H9 (cell line): ENCODE measurements at places on chromosomes 4 and X.

- no peak for DNase-seq
Measured at GRCh38 chr4:42331040-42331439, 66.2 kb upstream of the SHISA3 start.

DNA sequence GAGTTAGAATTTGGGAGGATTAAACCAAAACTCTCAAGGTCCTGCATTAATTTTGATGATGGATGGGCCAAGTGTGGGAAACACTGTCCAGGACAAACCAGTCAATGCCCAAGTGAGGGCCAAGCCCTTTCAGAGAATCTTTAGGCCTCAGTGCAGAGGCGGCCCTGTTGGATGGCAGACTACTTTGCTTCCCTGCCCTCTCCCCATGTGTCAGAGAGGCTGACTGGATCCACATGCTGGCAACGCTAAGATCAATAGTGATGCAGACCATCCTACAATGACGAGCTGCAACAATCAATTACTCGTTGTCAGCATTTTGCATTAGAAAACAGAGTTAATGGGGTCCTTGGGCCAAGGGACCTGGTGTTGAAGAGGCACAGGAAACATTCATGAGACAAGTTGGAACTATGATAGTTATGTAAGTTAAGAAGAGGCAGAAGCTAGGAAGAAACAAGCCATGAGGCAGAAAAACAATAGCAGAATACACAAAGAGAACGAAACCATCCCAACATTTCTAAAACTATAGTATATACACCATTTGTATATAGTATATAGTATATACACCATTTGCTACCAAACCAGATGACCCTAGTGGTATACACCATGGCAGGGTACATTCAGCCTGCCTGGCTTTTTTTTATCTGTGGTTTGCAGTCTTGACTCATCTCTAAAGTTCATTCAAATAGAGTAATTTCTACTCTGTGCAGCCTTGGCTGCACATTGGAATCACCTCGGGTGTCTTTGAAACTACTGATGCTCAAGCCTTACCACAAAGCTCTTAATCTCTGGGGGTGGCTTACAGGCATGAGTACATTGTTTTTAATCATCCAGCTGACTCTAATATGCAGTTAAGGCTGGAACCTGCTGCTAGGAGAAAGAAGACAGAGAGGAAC, 147.7 kb upstream of the GYPA start:
- no peak for DNase-seq

DNA sequence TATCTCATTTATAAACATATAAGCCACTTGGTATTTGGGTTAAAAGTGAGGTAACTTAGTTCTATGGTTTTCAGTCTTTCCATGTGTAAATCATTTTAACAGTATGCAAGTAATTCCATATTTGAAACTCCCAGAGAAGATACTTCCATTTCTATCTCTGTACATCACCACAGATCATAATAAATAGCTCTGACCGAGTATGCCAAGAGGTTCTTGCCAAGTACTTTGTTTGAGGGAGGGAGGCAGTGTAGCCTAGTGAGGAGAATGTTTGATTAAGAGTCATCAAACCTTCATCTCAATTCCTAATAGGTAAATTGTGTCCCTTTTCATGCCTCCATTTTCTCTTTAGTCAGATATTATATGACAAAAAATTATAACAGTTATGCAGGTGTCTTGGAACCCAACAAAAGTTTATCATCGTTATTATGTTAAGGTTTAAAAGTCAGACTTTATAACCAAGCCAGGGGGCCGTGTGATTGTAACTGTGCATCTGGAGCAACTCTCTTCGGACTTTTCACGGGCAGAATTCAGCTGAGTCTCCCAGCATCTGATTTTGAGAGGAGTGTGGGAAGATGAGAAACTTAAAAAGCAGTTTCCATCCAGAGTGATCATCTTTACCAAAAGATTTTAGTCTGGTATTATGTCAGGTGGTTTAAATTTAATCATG, 123.8 kb downstream of the ANK2 start:
- no peak for DNase-seq

- no peak for DNase-seq
Measured at GRCh38 chrX:47577424-47577823, 4.8 kb upstream of the TIMP1 start.

DNA sequence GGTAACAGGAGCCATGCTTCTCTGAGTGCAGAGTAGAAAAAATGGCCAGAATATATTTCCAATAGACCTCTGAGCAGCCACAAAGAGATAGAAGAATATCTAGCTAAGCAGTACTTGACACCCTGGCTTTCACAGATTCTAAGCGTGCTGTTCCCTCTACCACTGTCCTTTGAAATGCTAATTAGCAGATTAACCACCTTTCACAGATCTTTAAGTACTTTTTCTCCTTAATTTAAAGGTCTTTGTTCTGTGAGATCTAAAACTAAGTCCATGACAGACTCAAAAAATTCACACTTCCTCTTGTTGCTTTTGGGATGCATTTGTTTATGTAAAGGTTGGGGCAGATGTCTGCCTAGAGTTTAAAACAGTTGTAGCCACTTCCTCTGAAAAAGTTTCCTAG, 28.3 kb upstream of the MAGEC2 start:
- DNase-seq, result no peak

DNA sequence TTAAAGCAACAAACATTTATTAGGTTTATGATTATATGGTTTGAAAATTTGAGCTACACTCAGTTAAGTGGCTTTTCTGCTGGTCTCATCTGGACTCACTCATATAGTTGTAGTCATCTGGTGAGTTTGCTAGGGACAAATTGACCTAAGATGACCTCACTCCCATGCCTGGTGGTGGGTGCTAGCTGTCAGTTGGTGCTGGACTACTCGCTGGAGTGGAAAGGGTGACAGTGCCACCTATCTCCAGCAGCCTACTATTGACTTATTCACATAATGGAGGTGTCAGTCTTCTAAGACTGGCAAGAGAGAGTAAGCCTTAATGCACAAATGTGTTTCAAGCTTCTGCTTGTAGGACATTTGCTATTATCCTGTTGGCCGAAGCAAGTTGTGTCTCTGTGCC, 88.2 kb downstream of the TASL start:
- no peak for DNase-seq

DNA sequence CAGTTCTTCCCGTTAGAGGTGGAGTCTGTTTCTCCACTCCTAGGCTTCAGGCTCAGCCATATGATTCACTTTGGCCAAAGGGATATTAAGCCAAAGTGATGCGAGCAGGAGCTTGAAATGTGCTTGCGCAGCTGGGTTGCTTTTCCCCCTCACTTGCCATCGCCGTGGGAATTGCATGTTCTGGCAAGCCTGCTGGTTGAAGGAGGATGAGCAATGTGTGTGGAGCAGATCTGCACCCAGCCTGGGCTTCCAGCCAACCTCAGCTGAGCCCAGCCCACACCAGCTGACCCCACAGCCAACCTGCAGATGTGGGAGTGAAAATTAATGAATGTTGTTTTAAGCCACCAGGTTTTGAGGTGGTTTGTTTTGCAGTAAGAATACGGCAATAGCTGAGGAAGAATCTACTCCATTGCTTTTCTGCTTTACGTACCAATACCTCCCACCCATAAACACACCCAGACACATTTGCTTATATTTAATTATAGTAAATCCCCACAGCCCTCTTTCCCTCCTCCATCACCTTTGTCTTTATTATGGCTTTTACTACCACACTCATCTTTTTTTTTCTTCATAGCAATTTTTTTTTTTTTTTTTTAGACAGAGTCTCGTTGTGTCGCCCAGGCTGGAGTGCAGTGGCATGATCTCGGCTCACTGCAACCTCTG, 132.8 kb upstream of the FUNDC1 start:
- DNase-seq, result peak; percentile 30

GRCh38 chr4:128862608-128863311, 53.3 kb downstream of the JADE1 start:
- no peak for DNase-seq

DNA sequence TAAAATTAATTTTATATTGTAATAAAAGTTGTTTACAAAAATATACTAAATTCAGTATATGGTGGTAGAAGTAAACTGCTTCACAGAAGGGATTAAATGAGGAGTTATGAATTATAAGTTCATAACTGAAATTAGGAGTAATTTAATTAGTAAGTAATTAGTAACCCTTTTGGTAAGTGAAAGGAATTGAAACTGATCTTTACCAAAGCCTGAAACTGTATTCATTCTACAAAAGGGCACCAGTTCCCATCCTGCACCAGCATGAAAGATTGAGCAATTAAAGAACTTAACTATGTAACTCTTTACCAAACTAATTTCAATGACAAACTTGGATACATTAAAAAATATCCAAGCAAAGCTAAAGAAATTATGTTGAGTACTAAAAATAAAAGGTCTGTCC, 8.2 kb downstream of the MED14 start:
- DNase-seq, result no peak

DNA sequence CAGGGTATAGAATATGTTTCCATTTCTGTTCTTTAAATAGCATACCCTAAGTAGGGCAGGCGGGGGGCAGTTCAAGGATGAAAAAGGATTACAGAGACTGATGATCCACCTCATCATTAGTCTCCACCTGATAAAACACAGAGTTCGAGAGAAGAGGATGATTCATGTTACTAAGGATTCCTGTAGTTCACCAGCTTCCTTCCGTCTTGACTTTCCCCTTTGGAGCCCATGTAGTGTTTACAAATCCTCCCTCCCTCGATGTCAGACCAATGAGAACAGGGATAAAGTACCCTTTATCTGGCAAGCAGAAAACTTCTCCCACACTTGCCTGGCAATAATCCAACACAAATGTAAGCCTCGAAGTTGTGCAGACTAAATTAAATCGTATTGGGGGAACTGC, 526.3 kb upstream of the FAM241A start:
- no peak for DNase-seq

DNA sequence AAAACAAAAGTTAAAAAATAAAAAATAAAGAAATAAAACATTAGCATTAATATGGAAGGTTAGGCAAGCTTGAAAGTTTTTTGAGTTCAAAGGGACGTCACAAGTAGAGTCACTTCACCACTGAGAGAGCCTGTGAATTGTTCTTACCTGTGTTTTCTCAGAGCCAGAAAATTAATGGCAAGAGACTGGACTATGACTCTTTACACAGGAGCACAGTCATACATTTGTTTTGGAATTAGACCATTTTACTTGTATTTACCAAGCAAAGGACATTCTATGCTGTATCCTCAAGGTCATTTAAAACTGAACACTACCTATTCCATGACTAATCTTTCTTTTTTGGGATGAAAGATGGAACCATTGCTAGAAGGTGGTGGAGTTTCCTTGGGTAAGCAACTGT, 346.1 kb downstream of the FAM47B start:
- no peak for DNase-seq

DNA sequence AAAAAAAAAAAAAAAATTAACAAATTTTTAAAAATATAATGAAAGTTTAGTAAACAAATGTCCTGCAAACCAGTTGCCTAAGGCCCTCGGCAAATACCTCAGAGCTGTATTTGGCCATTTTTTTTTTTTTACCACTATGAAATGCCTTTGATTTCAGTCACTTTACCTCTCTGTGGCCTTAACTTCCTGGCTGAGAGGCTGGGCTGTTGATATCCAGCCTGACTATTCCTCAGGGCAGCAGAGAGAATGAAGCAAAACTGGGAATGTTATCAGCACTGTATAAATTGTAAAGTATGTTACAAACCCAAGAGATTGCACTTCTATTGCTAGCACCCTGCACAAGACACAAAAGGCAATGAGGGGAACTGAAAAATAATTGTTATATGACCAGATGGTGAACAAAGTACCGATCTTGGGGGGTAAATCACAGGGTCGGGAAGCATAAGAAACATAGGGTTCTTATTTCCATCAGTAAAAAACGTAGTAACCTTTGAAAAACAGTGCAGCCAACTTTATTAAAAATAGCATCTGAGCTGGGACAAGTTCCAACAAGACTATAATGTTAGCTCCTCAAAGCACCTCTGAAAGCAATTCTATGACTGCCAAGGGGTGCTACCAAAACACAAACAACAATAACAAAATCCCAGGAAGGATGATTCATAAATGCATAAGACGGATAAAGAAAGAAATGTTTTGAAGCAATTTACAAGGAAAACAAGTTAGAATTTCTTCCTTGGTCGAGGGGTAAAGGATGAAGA, 18.1 kb downstream of the USP46 start:
- DNase-seq, result no peak

DNA sequence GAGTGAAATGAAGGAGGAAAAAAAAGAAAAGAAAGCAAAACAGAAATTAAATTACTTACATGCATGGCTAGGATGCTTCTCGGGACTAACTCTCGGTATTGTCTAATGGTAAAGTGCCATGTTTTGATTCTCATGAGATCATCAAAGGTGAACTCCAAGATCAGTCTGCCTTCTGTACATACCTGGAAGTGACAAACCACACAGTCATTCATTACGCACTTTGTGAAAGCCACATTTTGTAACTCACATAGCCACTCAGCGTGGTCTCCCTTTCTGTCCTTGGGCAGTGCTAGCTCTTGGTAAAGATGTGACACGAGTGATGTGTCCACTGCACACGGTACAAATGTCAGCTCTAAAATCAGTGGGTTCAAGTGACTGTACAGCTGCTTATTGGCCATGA, 309.8 kb downstream of the LDB2 start:
- DNase-seq, result no peak

DNA sequence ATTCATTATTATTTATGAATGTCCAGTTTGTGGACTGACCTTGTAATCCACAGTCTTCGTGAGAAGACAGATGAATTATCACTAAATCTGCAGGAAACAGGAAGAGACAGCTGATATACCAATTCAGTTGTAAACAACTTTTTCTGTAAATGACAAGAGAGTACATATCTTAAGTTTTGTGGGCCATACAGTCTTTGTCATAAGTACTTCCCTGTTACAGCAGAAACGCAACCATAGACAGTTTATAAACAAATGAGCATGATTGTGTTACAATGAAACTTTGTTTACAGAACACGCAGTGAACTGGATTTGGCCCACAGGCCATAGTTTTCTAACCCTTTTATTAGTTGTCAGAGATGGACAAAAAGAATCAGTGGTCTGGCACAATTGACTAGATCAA, 443.4 kb downstream of the PDGFC start:
- no peak for DNase-seq

- DNase-seq, result no peak
Measured at GRCh38 chr4:16757080-16757521, 141.3 kb downstream of the LDB2 start.

DNA sequence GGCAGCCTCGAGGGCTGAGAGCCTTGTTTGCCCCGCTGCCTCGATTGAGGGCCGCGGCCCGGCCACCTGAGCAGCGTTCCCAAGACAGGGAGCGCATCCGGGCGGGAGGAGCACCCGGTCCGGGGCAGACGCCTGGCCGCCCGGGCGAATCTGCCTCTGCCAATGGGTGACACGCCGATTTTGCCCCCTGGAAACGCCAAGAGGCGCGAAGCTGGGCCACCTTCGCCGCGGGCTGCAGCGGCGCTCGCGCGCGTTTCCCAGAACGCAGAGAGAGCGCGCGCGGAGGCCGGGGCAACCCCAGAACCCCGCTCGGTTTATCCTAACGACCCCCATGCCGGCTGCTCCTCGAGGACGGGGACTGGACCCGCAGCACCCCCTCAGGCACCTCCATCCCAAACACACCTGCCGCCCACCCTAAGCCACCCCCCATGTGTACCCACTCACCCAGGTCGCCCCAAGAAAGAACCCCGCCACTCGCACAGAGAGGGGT, 575 bp downstream of the MAP7D2 start:
- DNase-seq, result peak; percentile 33

GRCh38 chr4:89009115-89009514, 47.9 kb downstream of the FAM13A start:
- no peak for DNase-seq

GRCh38 chr4:985123-985830, 1.6 kb upstream of the IDUA start:
- DNase-seq, result peak; percentile 88
